ENCODE measurements at places on chromosomes 2 and 18.

DNA sequence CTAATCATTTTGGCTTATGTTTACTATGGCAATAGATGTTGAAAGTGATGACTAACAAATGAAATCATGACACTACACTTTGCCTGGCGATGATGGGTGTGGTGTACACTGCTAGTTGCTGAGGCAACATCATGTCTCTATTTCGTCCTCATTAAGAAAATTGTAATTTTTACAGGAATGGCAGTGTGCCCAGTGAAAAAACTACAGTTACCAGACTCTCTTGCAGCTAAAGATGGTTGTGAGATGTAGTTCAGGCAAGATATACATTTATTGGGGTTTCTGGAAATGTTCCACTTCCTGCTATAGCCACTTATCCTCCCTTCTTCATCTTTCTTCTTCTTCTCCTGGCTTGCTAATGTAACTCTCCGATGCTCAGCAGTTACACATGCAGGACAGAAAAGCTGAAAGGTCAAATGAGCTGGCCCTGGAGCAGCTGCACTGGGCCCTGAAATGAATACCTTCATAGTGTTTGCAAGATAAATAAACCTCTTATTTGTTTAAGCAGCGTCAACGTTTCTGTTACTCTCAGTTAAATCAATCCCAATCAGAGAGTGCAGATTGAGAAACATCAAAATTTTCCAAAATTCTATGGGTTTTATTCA is 46.0 kb downstream of the SOCS6 start:
- DNase-seq, result no peak

DNA sequence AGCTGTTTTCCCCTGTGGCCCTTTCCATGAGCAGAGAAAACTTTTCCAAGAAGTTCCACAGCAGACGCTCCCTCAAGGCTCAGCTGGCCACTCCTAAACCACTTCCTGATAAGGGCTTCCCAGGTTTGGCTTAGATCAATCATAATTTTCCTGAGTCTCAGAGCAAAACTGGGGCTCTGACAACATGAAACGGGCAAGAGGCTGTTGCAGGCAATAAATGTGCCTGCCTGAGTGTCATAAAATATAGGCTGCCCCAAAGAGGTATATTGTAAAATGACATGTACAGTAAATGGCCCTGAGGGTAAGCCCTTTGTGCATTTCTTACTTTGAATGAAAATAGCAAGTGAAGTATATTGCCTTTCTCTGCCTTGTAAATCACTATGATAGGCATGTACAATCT is 105.6 kb upstream of the UXS1 start:
- DNase-seq, result no peak

- DNase-seq, result no peak
Observed at GRCh38 chr2:103740631-103741030, 978.8 kb downstream of the TMEM182 start.

DNA sequence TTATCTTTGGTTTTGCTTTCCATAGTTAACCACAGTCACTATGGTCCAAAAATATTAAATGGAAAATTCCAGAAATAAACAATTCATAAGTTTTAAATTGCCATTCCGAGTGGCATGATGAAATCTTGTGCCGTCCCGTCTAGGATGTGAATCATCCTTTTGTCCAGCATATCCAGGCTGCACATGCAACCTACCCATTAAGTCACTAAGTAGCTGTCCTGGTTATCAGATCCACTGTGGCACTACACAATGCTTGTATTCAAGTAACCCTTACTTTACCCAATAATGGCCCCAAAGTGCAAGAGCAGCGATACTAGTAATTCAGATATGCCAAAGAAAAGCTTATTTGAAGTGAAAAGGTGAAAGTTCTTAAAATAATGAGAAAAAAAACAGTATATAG is 10.7 kb downstream of the USP34 start:
- DNase-seq, result no peak

DNA sequence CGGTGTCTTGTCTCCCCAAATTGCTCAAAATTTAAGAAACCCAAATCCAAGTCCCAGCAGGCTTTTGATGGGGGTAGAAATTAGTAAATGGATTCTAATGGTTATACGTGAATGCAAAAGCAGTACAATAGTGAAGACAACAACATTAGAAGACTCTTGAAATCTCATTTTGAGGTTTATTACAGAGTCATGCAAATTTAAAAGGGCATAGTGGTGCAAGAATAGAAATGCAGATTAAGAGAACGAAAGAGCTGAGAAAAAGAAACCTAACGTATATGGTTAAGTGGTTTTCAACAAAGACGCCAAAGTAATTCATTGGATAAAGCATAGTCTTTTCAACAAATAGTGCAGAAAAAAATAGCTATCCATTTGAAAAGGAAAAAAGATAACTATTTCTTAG is 33.2 kb upstream of the CXXC1 start:
- DNase-seq, result no peak

- DNase-seq, result peak; percentile 72
Observed at GRCh38 chr18:70489986-70490933, 201.4 kb downstream of the SOCS6 start.

- DNase-seq, result no peak
Observed at GRCh38 chr18:31957728-31958127, 14.8 kb upstream of the TRAPPC8 start.

DNA sequence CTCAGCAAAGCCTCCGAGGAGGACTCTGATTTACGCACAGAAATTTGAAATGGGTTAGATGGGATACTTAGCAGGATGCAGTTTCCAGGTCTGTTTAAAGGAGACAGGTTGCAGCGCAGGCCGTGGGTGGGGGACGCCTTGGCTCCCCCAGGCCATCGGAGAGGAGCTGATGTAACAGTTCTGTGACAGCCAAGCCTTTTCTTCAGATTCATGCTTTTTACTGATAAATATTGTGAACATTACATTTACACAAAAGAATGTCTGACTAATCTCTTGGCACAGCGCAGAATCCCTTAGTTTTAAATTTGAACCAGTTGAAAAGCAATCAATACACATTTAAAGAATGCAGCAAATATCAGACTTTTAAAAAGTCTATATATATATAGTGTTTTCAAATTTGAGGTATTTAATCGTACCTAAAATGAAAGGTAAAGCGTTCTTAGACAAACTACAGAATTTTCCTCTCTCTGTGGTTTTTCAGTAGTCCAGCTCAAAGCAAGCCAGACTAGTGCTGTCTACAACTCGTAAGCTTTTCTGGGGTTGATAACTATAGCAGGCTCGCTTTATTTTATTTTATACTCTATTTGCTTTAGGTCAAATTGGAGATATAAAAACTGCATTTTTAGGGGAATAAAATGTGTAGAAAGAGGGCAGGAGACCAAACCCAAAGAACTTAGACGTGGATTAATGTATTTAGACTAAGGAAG is 221.9 kb downstream of the PIEZO2 start:
- no peak for DNase-seq

GRCh38 chr18:56035546-56035945 is 447.6 kb upstream of the TCF4 start:
- no peak for DNase-seq

GRCh38 chr18:23066060-23066459 is 69.2 kb upstream of the CABLES1 start:
- no peak for DNase-seq

DNA sequence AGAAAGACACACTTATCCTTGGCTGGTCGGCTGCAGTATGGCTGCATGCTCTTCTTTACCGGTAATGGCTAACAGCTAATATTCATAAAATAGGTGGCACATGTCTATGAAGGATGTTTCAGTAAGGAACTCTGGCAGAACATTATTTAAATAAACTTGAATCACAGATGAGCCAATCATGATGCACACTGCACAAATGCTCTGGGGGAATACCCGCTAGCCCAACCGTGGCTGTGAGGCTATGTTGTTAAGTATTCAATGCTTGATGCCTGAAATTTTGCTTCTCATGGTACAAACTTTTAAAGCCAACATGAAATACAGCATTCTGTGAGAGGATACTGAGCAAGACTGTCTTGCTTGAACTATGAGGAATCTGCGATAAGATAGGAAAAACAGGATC is 505.8 kb downstream of the ZEB2 start:
- DNase-seq, result no peak

DNA sequence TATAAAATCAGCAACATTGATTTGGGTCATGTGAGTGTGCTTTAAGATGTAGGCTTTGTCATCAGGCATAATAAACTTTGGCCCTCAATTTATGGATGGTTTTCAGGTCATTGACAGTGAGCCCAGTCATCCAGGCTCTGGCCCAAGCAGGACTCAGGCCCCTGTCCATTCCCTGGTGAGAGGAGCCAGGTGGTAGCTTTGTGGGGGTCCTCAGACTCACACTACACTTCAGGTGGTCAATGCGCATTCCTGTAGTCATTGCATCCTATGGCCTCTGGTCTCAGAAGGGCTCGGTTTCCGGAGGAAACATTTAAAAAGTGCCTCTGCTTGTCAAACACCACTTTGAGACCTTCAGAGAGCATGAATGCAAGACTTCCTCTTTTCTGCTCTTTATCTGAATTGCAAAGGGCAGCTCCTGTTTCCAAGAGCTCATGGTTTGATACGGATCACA is 20.2 kb downstream of the LGALSL start:
- DNase-seq, result no peak
